T-helper 9 cell (primary cell): ENCODE measurements at places on chromosomes 11 and 22.

- no peak for DNase-seq
Measured at GRCh38 chr22:39133871-39134270, 18.6 kb downstream of the CBX7 start.

DNA sequence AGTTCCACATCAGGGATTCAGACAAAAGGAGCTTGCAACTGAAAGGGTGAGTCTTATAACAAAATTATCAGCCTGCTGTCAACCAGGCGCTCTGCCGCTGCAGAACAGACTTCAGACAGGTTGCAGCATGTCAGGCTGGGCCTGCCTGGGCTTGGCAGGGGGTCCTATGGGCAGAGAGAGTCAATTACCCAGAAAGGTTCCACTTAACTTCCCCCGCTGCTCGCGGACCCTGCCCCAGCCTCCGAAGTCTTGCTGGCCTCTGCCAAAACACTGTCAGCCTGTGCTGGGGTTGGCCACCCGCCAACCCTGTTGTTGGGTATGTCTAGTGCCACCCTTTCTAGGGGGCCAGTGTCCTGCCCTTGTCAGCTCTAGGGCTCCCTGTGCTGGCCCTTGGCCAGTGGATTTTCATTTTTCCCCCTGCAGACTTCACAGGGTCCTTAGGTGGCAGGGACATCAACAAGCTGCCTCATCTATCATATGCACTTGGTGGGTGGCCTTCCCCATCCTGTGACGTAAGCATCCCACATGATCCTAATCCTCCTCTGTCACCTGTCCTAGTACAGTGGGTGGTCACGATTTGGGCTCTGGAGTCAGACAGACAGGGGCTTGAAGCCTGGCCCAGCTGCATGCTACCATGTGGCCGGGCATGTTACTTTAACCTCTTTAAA, 166.5 kb upstream of the CADM1 start:
- DNase-seq: no peak

DNA sequence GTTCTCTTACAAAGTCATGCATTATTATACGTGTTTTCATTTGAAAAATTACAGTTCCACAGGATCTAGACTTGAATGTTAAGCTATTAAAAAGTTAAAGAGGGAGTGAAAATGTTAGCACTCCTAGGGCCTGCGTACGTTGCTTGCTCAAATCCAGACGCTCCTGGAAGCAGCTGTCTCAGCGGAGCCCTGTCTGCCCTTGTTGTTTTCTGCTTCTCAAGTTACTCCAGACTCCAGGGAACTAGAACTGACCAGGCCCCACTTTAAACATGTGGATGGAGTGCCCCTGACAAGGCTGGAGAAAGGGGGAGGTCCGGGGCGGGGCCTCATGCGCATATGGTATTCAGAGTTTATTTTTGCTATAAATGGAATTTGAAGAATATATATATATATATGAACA, 9.6 kb downstream of the PARVB start:
- no peak for DNase-seq

GRCh38 chr11:63680834-63681320, 423 bp upstream of the RTN3 start:
- DNase-seq: no peak

GRCh38 chr11:13963949-13964770, 1.6 kb downstream of the SPON1 start:
- DNase-seq: no peak

DNA sequence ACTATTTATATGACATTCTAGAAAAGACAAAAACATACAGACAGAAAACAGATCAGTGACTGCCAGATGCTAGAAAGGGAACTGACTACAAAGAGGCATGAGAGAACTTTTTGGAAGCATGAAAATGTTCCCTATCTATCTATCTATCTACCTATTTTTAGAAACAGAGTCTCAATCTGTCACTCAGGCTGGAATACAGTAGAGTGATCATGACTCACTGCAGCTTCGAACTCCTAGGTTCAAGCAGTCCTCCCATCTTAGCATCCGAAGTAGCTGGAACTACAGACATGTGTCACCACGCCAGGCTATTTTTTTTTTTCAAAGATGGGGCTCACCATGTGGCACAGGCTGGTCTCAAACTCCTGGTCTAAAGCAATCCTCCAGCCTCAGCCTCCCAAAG, 6.9 kb downstream of the SBF2 start:
- DNase-seq: no peak

- no peak for DNase-seq
Measured at GRCh38 chr11:60777572-60777971, 7.6 kb upstream of the MS4A10 start.

DNA sequence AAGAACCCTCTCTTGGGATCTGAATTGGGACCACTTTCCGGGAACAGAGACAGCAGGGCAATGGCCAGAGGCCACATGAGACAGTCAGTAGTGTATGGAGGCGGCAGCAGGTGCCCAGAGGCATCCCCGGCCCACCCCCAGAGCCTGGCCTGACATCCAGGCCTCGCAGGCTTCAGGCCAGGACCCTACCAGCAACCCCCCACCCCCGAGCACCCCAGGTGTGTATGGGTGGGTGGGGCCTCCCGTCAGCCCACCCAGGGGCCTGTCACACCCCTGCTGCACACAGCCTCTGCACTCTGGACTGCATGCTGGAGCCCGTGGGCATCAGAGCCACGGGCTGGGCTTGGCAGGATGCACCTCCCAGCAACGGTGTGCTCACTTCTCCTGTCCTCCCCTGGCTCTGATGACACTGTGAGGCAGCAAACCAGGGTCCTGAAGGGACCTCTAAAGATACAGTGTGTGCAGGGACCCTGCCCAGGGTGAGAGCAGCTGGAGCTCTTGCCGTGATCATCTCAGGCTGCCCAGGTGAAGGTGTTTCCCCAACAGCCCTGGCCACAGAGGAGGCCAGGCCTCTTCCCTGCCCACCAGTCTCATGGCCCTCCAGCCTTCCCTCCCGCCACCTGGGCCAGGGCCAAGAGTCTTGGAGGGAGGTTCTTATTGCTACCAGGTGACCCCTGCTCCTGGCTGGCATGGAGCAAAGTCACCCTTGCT, 88.8 kb upstream of the SEPTIN5 start:
- no peak for DNase-seq

GRCh38 chr11:79200398-79201070, 240.3 kb downstream of the TENM4 start:
- DNase-seq: no peak

- DNase-seq: no peak
Measured at GRCh38 chr11:65058012-65058411, 341 bp downstream of the NAALADL1 start.

GRCh38 chr11:2586087-2586792, 113.6 kb downstream of the KCNQ1OT1 start:
- no peak for DNase-seq

- no peak for DNase-seq
Measured at GRCh38 chr22:33639588-33640254, 280.6 kb downstream of the LARGE1 start.

DNA sequence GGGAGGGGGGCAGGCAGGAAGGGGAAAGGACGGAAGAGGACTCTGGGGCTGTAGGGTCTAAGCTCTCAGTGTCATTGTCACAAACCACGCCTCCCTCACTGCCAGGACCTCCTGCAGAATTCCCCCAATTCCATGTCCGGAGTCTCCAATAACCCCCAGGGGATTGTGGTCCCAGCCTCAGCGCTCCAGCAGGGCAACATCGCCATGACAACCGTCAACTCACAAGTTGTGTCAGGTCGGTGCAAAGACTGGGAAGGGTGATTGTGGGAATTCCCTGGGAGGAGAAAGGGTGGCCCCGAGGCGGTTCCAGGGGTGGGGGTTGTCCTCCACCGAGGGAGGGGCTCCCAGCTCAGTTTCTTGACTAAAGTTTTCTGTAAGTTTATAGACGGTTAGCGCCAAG, 86.0 kb downstream of the FEZ1 start:
- no peak for DNase-seq

DNA sequence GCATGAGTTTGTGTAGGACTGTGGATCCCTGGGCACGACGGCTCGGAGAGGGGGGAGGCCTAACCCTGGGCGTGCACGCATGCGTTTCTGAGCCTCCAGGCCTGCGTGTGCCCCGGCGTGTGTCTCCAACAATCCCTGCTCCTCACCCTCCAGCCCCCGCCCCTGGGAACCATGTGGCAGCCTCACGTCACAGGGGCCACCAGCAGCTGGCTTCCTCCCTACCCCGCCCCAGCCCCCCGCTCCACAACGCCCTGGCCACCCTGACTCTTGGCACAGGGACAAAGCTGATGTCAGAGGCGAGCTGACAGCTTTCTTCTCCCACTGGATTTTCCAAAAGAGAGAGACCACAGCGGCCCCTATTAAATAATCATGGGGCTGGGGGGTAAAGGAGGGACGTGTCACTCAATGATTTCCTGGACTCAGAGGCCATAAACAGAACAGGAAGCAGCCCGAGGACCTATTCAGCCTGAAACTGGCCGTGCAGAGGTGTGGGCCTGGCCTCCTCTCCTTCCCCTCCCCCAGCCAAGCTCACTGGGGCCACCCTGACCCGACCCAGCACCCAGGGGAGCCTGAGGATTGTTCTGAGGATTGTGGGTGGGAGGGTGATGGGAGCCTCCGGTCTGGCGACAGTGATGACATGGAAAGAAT, 6.8 kb upstream of the LIF start:
- DNase-seq: no peak
